ENCODE measurements at places on chromosomes 1 and 21.

GRCh38 chr1:236809148-236809547 is 14.1 kb downstream of the MTR start:
- no peak for DNase-seq

GRCh38 chr1:231021540-231022031 is 18.5 kb downstream of the FAM89A start:
- no peak for DNase-seq

DNA sequence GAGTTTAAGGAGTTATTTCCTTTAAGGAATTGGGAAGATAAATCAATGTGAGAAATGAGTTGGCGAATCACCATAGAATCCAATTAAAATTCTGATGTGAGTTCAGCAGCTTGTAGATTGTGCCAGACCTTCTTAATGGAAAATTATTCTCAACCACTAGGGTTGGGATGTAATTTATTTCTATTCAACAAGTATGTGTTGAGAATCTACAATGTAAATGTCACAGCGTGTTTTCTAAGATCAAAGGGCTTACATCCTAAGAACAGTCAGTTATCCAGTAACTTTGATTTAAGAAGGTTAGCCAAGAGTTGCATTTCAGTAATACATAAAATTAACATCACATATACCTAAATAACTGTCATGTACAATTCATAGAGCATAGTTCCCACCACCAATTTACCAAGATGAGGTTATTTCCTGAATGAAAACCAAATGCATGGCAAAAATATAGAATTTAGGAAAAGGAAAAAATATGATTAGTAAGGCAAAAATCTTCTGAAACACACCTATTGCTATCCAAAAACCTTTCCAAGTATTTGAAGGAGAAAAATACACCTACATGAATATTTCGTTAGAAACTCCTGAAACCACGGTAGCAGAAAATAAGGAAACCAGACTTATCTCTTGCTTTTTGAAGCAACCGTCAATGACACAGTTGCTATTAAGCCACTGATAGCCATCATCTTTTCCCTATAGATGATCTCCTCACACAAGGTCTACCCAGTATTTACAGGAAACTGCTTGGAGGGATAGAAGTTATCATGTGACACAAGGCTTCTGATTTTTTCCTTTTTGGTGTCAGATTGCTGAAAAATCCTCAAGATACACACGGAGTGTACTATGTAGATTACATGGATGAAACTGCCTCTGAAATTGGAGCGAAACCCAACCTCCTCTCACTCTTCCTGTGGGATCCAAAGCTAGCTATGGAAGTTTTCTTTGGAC is 259.4 kb upstream of the POGK start:
- DNase-seq: no peak

DNA sequence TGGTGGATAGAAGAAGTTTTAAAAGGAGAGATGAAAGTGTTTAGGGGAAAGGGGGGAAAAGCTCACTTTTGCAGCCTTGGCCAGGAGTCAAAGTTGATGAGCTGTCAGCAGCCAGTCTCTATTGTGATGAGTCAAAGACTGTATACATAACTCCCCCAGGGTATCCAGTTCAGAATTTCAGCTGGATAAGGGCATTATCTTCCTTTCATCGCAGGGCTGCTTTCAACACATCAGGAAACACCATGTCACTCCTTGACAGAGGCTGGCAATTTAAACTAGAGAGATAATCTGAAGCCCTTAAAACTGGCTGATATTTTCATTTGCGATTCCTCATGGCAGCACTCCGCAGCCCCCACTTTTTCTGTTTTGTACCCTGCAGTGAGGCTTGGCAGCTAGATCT is 328.5 kb downstream of the TBX15 start:
- no peak for DNase-seq

GRCh38 chr1:33377756-33378155 is 53.1 kb downstream of the PHC2 start:
- no peak for DNase-seq

DNA sequence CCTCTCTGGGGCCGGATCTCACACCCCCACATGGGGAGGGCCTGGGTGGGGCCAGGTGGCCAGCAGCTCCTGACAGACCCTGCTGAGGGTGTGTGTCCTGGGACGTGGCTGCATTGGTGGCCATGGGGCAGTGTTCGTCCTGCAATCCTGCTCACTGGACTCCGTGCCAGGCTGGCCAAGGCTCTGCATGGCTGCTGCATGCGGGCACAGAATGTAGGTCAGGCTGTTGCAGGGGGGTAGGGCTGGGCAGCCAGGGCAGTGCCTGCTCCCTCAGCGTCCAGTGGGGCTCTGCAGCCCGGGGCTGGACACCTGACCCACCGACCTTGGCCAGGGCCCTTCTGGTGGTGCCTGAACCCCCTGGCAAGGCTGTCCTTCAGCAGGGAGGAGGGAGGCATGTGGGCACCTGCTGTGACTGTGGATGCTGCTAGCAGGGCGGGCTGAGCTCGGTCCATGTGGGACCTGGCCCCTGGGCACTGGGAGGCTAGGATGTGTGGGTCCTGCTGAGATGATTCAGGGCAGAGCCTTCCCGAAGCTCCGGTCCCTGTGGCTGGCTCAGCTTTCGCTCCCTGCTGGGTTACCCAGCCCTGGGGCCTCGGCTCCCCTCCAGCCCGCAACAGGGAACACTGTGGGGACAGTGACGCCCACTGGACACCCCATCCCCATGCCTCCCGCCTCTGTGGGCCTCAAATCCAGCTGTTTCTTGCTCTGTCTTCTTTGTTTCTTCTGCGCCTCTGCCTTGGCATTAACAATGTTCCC is 14.9 kb upstream of the PLCH2 start:
- no peak for DNase-seq

GRCh38 chr21:42735944-42736343 is 82.5 kb downstream of the PDE9A start:
- DNase-seq: no peak

GRCh38 chr1:217363319-217363718 is 267.6 kb downstream of the GPATCH2 start:
- no peak for DNase-seq

DNA sequence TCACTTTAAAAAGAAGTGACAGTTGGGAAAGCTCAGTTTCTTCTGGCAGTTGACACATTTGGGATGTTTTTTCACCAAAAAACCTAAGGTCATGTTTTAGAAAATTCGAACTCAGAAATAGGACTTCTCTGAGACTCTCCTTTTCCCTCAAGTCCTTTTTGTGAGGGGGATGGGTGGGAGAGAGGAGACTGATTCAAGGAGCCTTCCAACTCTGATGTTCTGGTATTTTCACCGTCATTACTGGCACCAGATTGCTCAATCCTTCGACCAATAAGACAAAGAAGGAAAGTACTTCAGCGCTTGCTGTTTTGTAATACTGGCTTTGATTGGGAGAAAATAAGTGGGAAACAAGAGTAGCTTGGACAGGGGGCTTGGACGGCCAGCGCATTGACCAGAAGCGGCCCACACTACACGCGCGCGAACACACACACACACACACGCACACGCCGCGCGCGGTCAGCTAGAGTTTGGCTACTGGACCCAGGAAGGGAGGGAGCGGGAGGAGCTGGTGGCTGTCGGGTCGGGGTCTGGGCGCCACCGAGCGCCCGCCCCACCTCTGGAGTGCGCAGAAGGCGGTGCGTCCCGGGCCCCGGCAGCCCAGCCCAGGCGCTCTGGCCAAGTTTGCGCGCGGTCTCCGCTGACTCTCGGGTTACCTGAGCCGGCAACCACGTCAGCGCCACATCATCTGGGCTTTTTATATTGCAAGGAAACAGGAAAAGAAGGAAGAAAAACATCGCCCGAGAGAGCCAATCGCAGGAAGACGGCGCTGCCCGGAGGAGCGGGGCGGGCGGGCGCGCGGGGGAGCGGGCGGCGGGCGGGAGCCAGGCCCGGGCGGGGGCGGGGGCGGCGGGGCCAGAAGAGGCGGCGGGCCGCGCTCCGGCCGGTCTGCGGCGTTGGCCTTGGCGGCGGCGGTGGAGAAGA is at the start of gene KCNK1:
Gene KCNK1, plus strand, starts transcription at position 855 of the 921 bp plus-strand sequence. Its CDS starts 66 bp downstream, at position 921.
- peak; percentile 40 for DNase-seq

GRCh38 chr1:3064296-3064850 is 4.6 kb upstream of the PRDM16 start:
- no peak for DNase-seq

DNA sequence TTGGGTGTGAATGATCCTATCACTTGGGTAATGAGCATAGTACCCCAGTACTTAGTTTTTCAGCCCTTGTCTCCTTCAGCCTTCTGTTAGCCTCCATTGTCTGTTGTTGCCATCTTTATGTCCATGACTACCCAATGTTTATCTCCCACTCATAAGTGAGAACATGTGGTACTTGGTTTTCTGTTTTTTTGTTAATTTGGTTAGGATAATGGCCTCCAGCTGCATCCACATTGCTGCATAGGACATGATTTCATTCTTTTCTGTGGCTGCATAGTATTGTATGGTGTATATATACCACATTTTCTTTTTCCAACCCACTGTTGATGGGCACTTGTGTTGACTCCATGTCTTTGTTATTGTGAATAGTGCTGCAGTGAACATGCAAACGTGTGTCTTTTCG is 39.6 kb upstream of the GPR52 start:
- DNase-seq: no peak

DNA sequence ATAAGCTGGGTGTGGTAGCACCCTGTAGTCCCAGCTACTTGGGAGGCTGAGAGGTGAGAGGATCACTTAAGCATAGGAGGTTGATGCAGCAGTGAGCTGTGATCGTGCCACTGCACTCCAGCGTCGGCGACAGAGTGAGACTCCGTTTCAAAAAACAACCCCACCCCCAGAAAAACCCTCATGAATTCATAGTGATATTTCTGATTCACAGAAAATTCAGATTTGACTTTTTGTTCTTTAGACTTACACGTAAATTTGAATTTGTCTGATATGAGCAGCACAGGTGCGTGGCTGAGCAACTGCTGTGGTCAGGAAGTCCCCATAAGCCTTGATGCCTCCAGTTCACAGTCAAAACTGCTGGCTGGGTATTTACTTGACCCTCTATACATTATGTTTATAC is 10.0 kb upstream of the MORC3 start:
- peak; percentile 60 for DNase-seq

- DNase-seq: no peak
Measured at GRCh38 chr1:94191216-94191615, 46.2 kb downstream of the ARHGAP29 start.

DNA sequence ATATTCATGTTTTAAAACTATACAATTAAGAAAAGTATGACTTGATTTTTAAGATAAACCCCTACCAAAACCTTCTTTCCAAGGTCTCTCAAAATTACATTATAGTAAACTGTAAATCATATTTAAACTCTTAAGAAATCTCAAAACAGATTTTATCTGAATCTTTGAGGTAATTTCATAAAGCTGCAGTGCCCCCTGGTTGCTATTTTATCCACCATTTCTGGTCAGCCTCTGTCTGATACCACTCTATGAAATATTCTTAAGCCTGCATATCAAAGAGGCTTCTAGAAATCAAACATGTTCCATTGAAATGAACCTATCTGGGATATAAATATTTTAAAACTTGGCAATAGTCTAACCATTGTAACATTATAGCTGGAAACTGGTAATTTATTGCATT is 317.3 kb downstream of the COL11A1 start:
- DNase-seq: no peak

- DNase-seq: no peak
Measured at GRCh38 chr1:156077430-156077760, 4.9 kb downstream of the MEX3A start.

DNA sequence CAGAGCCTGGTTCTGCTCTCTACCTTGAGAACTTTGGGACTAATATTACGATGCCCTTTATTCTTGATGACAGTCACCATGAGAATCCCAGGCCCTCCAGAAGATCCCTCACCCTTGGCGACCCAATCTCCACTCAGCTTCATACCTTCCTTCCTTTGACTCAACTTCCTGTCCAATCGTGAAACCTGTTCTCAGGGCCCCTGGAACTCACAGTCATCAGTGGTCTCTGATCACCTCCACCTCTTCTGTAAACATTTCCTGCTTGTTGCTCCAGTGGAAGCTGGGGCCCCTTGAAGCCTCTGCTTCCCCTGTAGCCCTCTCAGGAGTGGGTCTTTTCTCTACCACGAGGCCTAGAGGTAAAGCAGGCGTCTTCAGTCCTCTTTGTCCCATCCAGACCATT is 79.1 kb downstream of the MRPS6 start:
- DNase-seq: no peak

DNA sequence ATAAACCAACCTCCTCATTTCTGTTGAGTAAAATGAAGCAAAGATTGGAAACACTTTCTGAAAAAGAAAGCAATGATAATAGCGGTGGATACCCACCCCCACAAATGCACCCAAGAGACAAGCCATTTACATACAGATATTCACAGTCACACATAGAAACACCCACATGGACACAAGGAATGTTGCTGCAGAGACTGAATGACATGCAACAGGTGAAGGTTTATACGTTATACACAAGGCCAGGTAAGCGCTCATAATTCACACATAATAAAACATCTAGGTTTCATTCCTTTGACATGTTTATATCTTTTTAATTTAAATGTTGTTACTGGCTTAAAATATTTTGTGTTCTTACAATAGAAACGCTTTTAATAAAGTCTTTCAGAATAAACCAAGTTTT is 21.3 kb downstream of the ARV1 start:
- DNase-seq: no peak

- DNase-seq: no peak
Measured at GRCh38 chr1:197663162-197663953, 111.9 kb downstream of the DENND1B start.

DNA sequence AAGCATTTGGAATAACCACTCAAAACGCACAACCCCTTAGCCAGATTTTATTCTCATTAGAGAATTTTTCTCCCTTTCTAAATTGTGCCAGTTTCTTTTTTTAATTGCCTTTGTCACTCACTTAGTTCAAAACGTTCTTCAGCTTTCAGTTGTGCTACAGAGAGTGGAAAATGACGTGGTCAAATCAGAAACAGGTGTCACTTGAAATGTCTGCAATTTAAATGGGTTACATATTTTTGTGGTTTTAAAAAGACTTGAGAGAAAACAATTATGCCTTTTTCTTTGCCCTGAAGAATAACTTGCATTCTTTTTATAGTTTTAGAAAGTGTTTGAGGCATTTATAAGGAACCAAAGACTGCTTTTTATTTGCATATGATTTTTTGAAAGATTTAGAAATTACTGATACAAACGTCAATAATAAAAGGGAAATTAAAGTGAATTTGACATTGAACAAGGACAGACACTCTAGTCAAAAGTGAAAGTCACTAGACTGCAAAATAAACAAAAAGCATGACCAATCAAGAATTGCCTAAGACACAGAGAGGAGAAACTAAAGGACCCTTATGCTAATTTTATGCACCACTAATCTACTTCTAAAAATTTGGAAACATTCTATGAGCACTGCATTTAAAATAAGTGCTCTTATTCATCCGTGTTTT is 191.0 kb downstream of the TPR start:
- DNase-seq: no peak

DNA sequence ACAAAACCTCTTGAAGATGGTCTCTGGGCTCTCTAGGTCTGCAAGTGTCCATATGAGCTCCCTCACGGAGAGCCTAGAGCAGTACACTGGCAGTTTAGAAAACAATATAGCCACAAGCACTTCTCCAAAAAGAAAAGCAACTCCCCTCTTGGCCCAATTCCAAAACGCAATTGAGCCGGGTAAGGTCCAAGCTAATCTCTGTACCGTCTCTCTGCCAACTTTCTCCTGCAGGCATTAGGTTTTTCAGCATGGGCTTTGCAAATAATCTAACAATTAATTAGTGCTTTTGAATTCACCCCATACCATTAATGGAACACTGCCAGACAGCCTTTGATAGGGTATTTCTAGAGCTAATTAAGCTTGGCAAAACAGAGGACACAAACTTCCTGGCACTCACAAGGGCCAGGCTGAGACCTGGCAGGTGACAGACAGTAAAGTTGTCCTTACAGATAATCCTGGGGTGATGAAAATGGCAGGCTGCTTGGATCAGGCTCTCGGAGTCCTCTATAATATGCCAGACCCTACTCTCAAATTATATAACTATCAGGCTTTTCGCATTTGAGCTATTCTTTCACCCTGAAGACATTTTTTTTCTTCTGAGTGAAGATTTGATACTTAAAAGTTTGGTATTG is 39.8 kb downstream of the TGFBR3 start:
- DNase-seq: no peak

Data from stimulated activated CD8-positive, alpha-beta memory T cell treated with anti-CD3 and anti-CD28 coated beads, Interleukin-4, amount 100 ng/mL, for 48 hours (primary cell).